ENCODE measurements at places on chromosomes 1 and 21. TPM values are rescaled to one million over a fixed set of nuclear protein-coding genes. Genes with fewer than 3 reads are reported as not detected.

GRCh38 chr1:224744521-224744920, 128.4 kb downstream of the CNIH3 start:
- no peak overlapping the region for H3K27ac ChIP-seq
- H3K27me3 ChIP-seq, result no peaks in the 10 kb centered on the region
- no peak for DNase-seq
- H3K4me3 ChIP-seq, result no peak overlapping the region
- no peaks in the 10 kb centered on the region for H3K4me1 ChIP-seq

- no peaks in the 10 kb centered on the region for H3K27me3 ChIP-seq
- H3K27ac ChIP-seq, result no peak overlapping the region
- H3K4me3 ChIP-seq, result peak overlapping the region; percentile 35
- H3K36me3 ChIP-seq, result no peaks in the 10 kb centered on the region
Observed at GRCh38 chr1:3910857-3911845, 11.1 kb upstream of the C1orf174 start.

The SMCP gene
- not detected for total RNA-seq

DNA sequence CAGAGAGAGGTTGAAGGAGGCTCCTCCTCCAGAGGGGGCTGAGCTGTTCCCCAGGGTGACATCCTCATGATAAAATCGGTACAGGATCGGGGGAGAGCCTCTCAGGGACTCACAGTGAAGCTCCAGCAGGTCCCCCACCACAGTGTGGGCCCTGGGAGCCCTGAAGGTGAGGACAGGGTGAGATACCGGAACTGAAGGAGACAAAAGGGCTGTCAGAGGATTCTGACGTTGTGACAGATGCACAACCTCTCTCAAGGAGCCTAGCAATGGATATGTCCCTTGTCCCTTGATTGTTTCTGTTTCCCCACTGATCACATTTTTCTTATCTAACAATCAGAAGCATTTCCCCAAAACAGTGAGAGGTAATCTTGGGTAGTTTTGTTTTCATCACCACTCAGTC, 5.2 kb downstream of the FCRL3 start:
- H3K27me3 ChIP-seq, result peaks cover 7% of the 10 kb centered on the region
- DNase-seq, result no peak
- no peak overlapping the region for H3K27ac ChIP-seq
- H3K36me3 ChIP-seq, result no peaks in the 10 kb centered on the region

The DMRTA2 gene
- total RNA-seq, result 2.4 TPM

DNA sequence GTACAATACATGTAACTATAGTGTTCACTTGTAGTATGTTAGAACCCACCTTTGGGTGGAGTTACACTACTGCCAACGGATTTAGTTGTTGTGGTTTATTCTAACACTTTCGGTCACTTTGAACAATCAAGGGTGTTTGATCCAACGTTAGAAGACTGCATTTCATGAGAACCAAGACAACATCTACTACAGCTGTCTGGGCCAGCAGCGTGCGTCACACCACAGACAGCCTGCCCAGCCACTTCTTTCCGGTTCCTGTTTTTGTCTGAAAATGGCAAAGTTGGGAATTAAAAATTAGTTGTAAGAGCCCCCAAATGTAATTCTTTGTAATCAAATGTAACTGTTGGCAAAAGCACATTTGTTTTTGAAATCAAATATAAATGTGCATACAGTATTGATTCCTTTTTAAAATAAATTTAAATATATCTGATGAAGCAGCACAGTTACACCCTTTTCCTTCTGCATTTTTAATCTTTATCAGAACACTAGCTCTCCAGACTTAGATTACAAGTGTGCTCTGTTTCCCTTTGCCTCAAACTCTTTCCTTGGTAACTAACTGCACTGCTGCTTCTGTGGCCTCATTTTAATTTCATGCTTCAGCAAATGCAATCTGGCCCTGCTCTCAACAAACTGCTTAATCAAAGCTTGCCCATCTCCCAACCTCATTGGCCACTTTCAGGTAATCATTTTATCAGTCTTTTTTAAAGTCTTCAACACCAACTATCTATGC, 86.6 kb upstream of the DPH5 start:
- no peak for DNase-seq
- H3K27ac ChIP-seq, result no peak overlapping the region
- no peaks in the 10 kb centered on the region for H3K36me3 ChIP-seq
- H3K4me3 ChIP-seq, result no peak overlapping the region
- no peaks in the 10 kb centered on the region for H3K27me3 ChIP-seq
- H3K4me1 ChIP-seq, result no peaks in the 10 kb centered on the region

DNA sequence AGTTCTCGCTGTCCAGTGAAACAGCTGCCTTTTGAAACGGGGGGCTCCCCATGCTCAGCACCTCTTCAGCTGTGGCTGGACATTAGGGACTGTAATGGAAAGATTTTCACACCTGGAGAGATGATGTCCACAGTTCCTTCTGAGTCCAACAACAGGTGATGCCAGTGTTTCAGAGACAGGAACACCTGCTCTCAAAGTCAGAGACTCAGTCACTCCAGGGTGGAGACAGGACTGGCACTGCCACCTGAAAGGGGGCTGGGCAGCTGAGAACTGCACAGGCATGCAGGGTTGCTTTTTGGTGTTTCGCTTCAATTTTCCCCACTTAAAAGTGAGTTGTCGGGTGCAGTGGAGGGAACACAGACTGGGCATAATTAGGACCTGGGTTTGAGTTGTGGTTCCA, 124.8 kb downstream of the GALNT2 start:
- H3K4me1 ChIP-seq, result peaks cover 9% of the 10 kb centered on the region
- DNase-seq, result no peak
- H3K27me3 ChIP-seq, result no peaks in the 10 kb centered on the region

The PROX1 gene
- 1.9 TPM for total RNA-seq
